ENCODE measurements at places on chromosomes 2 and 18.

- DNase-seq: no peak
Observed at GRCh38 chr2:138093455-138093854, 129.2 kb downstream of the HNMT start.

GRCh38 chr2:144270951-144271350 is 249.0 kb downstream of the ZEB2 start:
- no peak for DNase-seq

DNA sequence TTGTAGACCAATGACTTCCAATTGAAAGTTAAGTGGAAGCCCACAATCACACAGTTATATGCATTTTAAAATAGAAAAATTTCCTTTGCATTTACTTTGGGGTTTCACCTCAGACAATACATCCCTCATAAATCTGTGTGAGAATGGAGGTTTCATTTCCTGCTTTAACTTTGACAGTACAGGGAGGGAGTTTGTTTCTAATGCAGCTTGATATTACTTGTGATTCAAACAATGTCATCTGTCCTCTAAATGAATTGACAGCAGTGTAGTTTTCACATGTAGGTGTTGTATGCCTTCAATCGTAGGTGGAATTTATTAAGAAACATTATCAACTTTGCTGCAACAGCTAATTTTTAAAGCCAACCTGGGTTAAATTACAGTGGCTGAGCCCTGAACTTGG is 75.2 kb downstream of the TMEFF2 start:
- no peak for DNase-seq

- DNase-seq: no peak
Observed at GRCh38 chr2:16262526-16263178, 322.3 kb downstream of the MYCN start.

DNA sequence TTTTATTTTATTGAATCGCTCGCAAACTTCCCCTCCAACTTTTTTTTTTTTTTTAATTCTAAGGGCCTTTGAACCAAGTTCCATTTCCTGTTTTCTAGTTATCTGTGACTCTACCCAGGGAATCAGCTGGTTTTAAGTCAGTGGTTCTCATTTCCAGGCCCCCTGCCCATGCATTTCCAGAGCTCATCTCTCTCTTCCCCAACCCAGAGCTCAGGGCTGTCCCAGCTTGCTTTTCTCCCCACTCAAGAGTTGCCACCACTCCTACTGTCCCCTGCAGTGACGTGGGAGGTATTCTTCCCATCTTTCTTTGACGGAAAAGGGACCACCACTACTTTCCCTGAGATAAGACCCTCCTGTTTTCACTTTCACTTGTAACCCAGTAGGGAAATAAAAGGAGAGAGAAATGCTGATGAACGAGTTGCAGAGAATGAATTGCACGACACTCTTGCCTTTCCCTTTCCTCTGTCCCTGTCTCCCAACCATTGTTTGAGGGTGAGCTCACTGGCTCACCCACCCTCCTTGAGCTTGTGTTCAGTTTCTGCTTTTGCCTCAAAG is 42.1 kb downstream of the TET3 start:
- DNase-seq: no peak

DNA sequence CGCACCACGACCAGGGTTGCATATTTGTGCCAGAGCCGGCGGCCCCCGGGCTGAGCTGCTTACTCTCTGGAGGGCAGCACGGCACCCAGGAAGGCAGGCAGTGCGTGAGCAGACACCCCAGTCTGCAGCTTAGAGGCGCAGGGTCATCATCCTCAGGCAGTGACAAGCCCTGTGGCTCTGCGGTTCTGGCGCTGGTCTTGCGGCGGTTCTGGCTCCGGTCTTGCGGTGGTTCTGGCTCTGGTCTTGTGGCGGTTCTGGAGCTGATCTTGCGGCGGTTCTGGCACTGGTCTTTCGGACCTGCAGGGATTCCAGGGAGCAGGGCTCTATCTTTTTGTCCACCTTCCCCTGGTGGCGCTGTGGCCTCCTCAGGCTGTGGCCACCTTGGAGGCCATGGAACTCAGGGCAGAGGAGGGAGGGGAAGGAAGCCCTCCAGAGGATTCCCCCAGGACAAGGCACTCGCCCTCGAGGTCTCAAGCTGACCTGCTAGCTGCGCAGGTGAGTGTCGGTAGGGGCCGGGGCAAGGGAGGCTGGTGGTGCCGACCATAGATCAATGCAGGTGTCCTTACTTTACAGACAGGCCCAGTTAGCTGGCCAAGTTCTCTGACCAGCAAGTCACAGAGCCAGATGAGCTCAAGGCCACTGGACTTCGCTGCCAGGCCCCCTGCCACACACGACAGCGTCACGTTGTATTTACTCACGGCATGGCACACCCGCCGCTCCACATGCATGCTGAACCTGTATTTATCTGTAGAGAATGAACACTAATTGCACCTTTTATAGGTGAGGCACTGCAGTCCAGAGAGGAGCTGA is 14.9 kb downstream of the ESPNL start:
- DNase-seq: no peak

DNA sequence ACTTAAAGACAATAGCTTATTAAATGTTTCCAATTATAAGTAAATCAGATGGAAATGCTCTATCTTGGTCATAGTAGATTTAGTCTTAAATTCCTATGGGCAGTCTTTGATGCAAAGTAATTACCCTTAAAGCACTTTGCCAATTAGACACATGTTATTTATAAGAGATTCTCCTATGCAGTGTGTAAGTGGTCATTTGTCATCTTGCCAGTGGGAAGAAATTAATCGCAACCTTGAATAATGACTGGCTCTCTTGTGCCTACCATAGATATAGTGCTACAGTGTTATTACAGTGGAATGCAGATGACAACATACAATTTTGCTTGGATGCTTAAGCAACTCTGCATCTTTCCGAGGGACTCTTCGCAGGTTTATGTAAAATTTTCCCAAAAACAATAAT is 311.0 kb upstream of the THUMPD2 start:
- DNase-seq: no peak

DNA sequence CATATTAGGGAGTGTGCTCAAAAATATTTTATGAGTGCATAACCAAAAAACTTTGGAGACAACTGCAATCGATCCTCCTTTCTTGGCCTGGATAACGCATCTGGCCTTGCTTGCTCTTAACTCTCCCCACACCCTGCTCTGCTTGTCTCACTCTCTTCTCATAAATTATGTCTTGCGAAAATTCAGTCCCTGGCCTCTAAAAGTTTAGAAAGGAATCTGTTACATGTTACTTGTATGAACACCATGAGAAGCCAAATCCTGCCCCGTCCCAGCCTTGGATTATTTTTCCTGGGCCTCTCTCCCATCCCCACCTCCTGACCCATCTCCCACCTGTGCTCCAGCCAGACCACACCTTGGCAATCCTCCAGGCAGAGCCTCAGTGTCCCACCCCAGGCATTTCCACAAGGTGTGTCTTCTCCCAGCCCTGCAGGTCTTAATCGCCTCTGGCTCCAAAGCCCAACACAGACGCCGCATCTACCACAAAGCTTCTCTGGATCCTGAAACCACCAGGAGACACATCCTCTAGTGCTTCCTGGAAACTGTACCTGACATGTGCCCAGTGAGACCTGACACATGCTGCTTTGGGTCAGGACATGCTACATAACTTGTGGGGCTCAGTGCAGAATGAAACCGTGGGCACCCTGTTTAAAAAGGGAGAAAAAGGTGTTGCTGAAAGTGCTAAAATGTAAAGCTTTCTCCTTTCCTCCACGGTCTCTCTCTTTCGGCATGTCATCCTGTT is 99.6 kb upstream of the ST3GAL5 start:
- DNase-seq: no peak

- no peak for DNase-seq
Observed at GRCh38 chr2:9484533-9484932, 10.2 kb downstream of the IAH1 start.

- DNase-seq: no peak
Observed at GRCh38 chr18:24198461-24198860, 59.6 kb downstream of the CABYR start.

GRCh38 chr2:236535024-236535423 is 34.6 kb upstream of the ACKR3 start:
- DNase-seq: no peak

GRCh38 chr2:37653805-37654378 is 17.6 kb downstream of the CDC42EP3 start:
- no peak for DNase-seq

GRCh38 chr2:55672630-55673029 is 21.0 kb downstream of the PNPT1 start:
- DNase-seq: no peak

- no peak for DNase-seq
Observed at GRCh38 chr2:27264253-27264752, 1.5 kb upstream of the SLC30A3 start.

GRCh38 chr2:240635121-240635997 is 10.1 kb downstream of the GPR35 start:
- DNase-seq: no peak

GRCh38 chr2:73611193-73611592 is 31.0 kb downstream of the NAT8 start:
- no peak for DNase-seq

DNA sequence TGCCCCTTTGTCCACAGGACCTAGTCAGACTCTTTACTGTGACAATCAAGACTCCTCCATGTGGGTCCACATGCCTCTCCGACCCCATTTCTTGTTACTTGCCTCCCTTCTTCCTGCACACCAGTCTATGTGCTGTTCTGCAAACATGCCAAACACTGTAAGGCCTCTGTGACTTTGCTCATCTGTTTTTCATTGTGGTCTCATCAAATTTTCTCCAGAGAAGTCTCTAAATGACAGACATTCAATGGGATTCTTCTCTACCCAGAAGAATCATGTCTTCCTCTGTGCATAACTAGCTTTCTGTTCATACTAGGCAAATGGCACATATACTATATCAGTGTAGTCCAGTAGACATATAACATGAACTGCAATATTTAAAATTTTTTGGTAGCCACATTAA is 43.0 kb upstream of the KCNE4 start:
- DNase-seq: no peak

DNA sequence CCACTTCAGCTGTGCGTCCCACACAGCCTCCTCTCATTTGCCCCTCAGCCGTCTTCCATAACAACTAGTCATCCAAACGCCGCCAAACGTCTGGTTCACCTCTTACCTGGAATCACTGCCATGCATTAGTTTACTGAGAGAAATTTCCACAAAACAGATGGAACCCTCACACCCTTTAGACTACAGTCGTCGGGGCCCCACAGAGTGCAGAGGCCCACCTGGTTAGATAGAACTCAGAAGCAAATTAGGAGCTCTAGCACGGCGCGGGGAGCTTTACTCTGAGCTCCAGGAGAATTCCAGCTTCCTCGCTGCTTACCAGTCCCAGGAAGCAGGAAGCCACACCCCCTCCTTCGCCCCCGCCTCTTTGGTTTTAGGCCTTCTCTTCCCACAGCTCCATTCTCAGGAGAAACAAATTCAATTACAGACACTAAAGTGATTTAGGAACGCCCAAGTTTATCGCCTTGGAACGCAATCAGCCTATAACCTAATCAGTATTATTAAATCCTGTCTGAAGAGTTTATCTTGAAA is 9.4 kb downstream of the RNU2-63P start:
- no peak for DNase-seq

DNA sequence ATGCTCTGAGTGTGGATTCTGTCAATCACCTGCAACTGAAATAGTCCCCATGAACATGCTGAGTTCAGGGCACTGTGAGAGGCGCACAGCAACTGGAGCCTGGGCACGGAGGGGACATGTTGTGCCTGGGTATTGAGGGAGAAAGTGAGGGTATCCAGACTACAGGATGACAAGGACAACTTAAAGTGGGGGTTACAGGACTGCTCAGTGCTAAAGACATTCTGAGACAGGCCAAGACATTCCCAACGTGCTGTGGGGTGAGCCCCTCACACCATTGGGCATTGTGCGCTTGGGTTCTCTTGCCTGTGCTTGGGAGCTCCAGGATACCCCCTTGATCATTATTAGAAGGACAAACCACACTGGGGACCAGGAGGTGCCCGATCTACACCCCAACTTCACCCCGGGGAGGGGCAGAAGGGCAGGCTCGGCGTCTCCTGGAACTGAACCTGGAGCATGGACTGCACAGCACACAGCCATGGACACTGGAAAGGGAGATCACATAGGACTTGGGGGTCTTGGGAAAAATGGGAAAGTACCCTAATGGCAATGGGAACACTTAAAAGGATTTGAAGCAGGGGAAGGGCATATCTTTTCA is 72.5 kb upstream of the HDAC4 start:
- no peak for DNase-seq

DNA sequence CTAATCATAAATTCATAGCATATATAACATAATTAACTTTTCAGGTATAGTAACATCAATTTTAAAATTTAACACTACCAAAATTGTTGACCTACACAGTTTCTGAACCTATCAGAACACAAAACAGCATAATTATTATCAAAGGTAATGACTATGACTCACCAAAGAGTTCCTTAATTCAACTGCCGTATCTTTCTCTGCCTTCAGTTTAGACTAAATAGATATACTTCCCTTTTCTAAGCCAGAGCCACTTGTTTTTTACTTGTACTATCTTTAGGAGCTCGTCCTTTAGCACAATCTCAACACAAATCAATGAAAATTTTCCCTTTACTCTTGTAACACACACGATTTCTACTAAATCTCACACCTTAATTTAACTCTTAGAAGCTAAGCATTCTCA is 54.4 kb downstream of the CCDC88A start:
- no peak for DNase-seq

DNA sequence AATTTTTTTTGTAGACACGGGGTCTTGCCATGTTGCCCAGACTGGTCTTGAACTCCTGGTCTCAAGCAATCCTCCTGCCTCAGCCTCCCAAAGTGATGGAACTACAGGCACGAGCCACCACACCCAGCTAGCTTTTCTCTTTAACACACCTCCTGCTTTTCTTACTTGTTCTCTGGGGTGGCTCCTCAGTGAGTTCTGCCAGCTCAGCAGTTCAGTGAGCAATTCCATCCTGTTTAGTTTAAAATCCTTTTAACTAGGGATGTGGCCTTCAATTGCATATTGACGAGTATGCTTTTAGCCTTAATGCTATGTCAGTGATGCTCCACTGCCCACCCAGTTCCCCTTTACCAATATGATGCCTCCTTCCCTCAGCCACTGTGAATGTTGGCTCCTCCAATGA is 16.1 kb downstream of the ZNF397 start:
- DNase-seq: no peak

DNA sequence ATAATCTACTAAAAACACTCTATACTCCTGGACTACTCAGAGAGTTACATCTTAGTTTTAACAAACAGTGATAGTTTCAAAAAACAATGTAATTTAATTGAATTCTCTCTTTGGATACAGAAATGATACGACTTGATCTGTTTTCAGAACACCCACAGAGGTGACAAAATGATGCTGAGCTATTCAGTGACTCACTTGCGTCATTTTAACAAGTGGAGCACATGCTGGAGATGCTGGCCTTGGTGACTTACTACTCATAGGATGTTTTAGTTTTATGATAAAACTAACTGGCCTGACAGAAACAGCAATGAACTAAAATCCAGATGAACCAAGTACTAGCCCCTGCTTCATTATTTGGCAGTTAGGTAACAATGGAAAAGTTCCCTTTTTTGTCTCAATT is 101.3 kb upstream of the ITGB6 start:
- DNase-seq: no peak

- no peak for DNase-seq
Observed at GRCh38 chr2:85585781-85586105, 1.5 kb downstream of the VAMP5 start.

DNA sequence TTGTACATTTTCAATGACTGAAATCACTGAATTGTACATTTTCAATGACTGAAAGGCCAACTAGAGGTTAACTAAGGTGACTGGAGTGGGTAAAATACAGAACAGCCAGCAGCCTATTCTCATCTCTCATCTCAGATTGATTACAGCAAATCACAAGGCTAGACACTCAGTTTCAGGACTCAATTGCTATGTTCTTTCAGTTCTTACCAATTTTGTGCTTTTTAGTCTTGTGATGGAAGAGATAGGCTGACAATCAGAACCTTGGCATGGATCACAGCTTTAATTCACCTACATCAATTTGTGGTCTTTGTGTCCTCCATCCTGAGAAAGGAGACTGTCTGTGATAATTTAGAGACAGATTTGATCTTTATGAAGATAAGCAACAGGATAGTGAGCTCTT is 124.7 kb downstream of the GULP1 start:
- DNase-seq: no peak

Measured in stimulated activated CD8-positive, alpha-beta memory T cell treated with anti-CD3 and anti-CD28 coated beads, Interleukin-15, amount 100 ng/mL, for 24 hours (primary cell).